Fibroblast of skin of right quadriceps (primary cell): ENCODE measurements at places on chromosomes 3 and 15.

- DNase-seq, result peak; percentile 1
Measured at GRCh38 chr3:182294696-182295095, 498.6 kb upstream of the ATP11B start.

- DNase-seq, result peak; percentile 46
Measured at GRCh38 chr3:158539414-158540014, 31.5 kb upstream of the MLF1 start.

DNA sequence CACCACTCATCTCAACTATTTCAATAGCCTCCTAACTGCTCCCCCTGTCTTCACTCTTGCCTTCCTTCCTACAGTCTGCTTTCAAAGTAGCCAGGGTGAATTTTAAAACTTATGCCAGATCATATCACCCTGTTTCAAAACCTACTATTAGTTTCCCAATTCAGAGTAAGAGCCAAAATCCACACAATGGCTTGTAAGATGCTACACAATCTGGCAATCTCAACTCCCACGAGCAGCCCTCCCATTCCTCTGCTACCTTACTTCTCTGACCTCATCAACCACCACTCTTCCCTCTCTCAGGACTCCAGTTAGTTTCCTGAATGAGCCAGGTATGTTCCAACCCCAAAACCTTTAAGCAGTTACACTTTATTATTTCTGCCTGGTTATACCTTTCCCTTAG lies 62.5 kb downstream of the VPS13C start:
- peak; percentile 4 for DNase-seq

- peak; percentile 82 for DNase-seq
Measured at GRCh38 chr15:73972984-73973682, 19.0 kb downstream of the STOML1 start.

DNA sequence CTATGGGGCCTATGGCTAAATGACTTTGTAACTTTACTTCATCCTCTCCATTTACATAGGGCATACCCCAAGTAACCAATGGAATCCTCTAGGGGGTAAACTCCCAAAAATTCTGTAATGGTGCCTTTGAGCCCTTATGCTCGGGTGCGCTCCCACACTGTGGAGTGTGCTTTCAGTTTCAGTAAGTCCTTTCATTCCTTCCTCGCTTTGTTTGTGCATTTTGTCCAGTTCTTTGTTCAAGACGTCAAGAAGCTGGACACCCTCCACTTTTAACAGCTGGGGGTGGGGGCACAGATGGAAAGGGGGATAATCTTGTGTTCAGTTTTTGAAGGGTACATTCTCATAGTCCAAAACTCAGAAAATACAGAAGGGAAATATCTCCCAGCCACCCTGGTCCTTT lies 84.4 kb upstream of the C2CD4B start:
- no peak for DNase-seq

GRCh38 chr15:92901072-92901761 lies 1.1 kb downstream of the CHD2 start:
- DNase-seq, result no peak

GRCh38 chr3:82493858-82494257 lies 732.4 kb upstream of the GBE1 start:
- no peak for DNase-seq

GRCh38 chr3:89572261-89572660 lies 464.8 kb downstream of the EPHA3 start:
- DNase-seq, result no peak

DNA sequence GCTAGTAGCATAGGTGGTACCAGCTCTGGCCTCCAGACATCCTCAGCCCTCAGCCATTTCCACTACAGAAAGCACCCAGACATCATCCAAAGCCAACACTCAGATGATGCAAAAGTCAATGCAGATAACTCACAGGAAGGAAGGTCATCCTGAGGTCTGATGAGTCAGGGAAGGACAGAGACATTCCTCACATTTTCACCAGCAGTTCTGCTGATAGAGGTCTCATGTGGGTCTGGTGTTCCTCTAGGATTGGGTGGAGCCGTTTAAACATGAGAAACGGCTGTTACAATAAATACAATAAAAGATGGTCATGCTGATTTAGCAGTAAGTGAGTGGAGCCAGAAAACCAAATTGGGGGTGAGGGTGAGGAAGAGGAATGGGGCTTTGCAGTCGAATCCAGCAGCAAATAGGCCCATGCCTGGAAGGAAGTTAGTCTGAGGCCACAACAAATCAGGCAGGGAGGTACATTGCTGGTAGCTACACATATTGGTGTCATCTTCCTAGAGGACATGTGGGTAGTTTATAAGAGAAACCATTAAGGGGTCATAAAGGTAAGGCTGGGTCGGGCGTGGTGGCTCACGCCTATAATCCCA lies 33.3 kb upstream of the FLNB start:
- DNase-seq, result peak; percentile 99

DNA sequence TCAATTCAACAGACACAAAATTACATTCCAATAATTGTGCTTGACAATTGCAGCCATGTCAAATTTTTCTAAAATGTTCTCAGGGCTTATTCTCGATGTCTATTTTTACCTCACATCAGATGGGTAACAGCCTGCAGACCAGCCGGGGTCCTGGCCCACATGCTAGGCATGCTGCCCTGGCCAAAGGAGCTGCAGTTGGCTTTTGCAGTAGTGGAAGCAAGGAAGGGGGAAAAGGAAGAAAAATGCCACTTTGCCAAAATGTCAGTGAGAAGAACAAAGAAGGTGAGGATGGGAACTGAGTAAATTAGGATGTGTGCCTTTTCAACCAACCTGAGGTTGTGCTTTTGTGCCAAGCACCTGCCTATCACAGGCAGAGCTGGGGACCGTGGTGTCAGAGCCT lies 161.0 kb downstream of the FOXB1 start:
- no peak for DNase-seq

DNA sequence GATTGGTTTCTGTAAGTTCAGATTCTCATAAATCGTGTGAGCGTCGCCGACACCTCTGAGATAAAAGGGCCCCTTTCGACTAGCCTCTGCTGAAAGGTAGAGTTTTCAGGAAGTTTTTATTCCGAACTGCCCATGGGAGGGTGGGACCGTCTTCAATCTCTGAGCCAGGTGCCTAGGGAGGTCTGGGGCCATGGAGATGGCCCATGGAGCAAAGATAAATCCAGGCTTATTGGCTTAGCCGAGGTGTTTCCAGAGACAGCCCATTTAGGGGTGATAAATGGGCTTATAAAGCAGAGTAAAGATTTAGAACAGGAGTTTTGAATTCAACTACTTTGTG lies 442 bp downstream of the QTRT2 start:
- no peak for DNase-seq

DNA sequence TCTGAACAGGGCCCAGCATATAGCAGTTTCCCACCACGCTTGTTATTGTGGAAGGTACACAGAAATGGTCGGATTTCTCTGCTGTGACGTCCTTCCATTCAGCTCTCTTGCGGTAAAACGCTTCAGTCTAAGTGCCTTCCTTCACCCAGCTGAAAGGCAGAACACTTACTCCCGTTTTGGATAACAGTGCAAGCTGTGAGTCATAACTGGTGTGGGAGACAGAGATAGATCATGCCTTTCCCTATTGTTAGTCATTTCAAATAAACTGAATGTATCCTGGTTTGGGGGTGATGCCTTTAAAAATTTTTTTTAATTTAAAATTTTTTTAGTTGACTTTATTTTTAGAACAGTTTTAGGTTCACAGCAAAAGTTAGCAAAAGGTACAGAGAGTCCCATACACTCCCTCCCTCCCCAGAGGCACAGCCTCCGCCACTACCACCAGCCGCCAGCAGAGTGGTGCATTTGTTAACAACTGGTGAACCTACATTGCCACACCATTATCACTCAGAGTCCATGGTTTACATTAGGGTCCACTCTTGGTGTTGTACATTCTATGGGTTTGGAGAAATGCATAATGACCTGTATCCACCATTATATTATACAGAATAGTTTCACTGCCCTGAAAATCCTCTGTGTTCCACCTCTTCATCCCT lies 94.9 kb upstream of the NSMCE3 start:
- DNase-seq, result peak; percentile 90

- DNase-seq, result no peak
Measured at GRCh38 chr15:48930735-48931134, 33.0 kb downstream of the SHC4 start.

- DNase-seq, result no peak
Measured at GRCh38 chr3:40278791-40279190, 30.7 kb upstream of the EIF1B start.

DNA sequence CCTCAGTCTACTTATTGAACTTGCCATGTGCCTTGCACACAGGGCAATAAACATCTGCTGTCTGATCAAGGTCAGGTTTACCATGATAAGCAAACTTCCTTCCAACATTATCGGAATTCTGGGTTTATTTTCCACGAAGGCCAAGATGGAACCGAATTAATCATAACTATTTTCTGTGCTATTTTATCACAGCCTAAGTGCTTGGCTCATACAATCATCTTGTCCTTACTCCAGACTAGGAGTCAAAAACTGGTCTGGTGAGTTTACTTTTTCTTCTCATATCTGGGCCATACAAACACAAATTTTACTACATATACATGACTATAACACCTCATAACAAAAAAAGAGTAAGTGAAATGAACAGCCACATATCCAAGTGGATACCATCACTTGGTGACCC lies 2.3 kb downstream of the FBN1 start:
- DNase-seq, result no peak

- DNase-seq, result no peak
Measured at GRCh38 chr3:39185959-39186691, 6.3 kb downstream of the XIRP1 start.

- no peak for DNase-seq
Measured at GRCh38 chr3:183508821-183509220, 46.7 kb downstream of the KLHL6 start.

GRCh38 chr3:13569201-13569600 lies 20.3 kb downstream of the FBLN2 start:
- no peak for DNase-seq

DNA sequence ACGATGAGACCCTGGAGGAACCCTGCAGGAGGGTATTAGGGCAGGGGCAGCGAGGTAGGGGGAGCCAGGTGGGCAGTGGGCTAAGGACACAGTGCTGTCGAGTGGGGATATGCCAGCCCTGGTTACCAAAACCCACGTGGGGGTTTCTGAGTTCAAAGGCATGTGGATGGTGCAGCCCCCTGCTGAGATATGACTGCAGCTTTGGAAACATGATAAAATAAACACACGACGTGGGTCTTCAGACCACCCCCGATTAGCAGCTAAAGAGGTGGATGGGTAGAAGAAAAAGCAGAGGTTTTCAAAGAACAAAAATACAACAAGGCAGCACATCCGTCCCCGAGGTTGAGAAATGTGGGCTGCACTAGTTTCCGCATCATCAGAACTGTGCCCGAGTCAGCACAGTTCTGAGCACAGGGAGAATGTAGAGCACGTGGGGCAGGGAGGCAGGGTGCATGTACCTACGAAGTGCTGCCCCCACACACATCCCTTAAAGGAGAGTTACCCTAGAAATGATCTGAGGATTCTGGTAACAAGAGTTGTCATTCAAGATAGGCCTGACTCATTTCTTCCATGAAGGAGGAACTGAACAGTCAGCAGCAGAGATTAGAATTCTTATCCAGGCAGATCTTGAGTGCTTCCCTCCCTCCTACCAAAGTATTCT lies 121.3 kb downstream of the RPLP1 start:
- peak; percentile 45 for DNase-seq

- DNase-seq, result no peak
Measured at GRCh38 chr15:91911844-91912243, 58.3 kb downstream of the SLCO3A1 start.

GRCh38 chr3:41193794-41194539 lies 5.3 kb upstream of the CTNNB1 start:
- no peak for DNase-seq

DNA sequence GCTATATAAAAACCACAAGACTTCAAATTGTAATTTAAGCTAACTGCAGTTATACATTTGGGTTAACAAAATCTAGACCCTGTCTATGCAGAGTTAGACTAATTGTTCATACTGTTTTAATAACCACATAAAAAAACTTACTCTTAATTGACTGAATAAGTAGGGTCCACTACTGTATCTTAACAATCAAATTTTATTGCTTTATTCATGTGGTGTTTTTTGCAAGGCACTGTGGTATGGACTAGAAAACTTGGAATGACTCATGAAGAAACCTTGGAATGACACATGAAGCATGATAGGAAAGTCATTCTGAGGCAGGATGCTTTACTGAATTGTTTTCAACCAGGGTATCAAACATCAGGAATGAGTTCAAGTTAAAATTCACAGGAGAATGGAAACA lies 2.3 kb downstream of the SERP1 start:
- peak; percentile 79 for DNase-seq

GRCh38 chr3:52422669-52423068 lies 22.2 kb downstream of the SEMA3G start:
- DNase-seq, result no peak

- DNase-seq, result no peak
Measured at GRCh38 chr15:89653578-89653977, 1.7 kb downstream of the KIF7 start.

- no peak for DNase-seq
Measured at GRCh38 chr3:52232279-52233107, 6.5 kb downstream of the TWF2 start.

GRCh38 chr15:85579957-85580694 lies 199.7 kb downstream of the AKAP13 start:
- DNase-seq, result no peak

- DNase-seq, result no peak
Measured at GRCh38 chr3:177753451-177754155, 556.3 kb upstream of the TBL1XR1 start.

- peak; percentile 27 for DNase-seq
Measured at GRCh38 chr15:69848551-69849231, 249.0 kb downstream of the TLE3 start.

DNA sequence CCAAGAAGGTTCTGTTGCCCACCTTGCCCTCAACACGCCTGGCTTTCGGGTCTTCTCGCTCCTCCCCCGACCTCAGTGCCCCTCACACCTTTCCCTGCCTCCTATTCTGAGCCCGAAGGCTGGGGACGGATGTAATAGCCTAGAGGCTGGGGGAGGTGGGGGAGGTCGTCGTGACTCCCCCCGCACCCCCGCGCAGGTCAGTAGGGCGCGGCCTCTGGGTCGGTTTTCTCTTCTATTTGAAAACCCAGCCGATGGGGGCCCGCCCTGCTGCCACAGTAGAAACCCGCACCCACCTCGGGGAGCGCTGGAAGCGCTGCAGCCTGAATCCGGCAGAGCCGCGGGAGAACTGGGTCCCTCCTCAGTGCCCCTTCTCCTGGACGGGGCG lies 1.0 kb upstream of the RBPMS2 start:
- DNase-seq, result no peak
